HFF-Myc (cell line): ENCODE measurements at places on chromosomes 13 and 19.
A peak's percentile ranks its signal among the peaks of the same experiment; 100 is the strongest.

- DNase-seq = no peak
Measured at GRCh38 chr13:20717581-20718542, 14.4 kb downstream of the IL17D start.

DNA sequence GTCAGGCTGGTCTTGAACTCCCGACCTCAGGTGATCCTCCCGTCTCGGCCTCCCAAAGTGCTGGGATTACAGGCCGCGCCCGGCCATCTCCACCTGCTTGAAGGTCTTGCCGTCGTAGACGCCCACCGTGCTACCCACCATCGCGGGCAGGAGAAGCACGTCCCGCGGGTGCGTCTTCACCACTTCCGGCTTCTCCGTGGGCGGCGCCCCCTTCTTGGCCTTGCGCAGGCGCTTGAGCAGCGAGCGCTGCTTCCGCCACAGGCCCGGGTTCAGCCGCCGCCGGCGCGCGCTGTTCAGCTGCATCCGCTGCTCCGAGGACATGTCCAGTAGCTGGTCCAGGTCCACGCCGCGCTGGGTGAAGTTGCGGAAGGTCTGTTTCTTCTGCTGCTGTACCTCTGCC, 21.6 kb downstream of the EFNA2 start:
- DNase-seq = no peak

DNA sequence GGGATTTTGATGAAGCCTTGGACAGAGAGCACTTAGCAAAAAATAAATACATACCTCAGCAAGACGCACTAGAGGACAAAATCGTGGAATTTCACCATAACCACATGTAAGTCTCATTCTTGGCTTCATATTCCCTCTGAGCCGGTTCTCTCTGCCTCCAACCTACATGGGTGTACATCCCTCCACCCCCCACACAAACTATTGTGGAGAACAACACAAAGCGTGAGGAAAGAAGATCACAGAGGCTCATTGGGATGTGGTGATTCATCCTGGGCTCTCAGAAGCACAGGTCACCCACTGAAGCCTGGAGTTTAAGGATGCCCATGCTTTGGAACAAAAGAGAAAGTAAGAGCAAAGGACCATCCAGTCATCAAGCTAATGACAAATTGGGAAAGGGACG, 192.2 kb downstream of the STK24 start:
- no peak for DNase-seq

- no peak for DNase-seq
Measured at GRCh38 chr13:30477346-30478195, 11.8 kb upstream of the HMGB1 start.

DNA sequence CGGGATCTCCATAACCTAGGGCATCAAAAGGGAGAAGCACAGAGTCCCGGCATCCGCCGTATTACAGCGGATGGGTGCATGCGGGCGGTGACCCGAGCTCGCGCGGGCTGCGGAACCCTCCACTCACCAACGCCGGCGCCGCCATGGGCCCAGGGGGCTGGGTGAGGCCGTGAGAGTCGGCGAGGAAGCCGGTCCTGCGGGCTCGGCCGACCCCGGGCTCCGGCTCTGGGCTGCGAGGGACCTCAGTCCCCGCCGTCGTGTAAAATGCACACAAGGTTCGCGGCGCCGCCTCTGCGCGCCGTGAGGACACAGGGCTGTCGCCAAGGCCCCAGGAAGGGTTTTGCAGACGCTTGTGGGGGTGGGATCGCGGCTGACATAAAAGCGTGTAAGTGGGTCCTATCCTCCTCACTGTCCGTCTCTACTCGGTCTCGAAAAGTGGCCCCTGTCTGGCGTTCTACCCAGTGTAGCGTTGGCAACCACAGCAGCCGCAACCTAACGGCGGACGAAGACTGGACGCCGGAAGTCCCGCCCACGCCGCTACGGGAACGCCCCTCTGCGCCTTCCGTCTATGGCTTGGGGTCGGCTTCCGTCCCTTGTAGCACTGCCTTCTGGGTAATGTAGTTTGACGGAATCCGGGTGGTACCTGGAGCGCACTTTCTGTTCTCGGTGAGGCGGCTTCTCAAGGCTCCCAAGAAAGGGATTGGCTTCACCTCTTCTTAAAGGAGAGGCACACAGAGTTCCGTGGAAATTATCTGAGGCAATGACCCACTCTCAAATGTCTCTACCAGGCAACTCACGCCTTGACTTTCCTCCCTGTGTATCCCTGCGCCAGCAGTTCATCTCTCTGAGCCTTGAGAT, at the start of gene ZNF599:
Gene ZNF599 (minus strand): TSS at position 519 of the 858 bp plus-strand sequence. CDS start 374 bp downstream, at position 145.
- DNase-seq = peak; percentile 67

GRCh38 chr13:109036078-109036780, 406.8 kb downstream of the MYO16 start:
- no peak for DNase-seq

- DNase-seq = no peak
Measured at GRCh38 chr13:31849206-31849605, 109.9 kb downstream of the RXFP2 start.

DNA sequence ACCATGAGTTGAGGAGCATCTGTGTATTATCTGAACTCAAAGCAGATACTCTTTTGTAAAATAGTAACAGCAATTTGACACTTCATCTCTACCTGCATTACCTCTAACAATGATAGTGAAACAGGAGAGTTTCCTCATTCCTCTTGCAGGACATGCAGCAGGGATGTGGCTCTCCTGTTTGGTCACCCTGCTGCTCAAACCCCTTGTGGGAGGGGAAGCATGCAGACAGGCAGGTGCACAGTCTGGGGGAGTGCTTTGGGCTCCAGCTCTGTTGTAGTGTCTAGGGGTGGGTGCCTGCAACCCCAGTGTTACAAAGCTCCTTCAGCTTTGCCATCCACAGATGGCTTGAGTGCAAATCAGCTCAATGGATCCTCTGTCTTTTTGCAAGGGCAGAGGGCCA, 827.6 kb downstream of the DACH1 start:
- DNase-seq = no peak

DNA sequence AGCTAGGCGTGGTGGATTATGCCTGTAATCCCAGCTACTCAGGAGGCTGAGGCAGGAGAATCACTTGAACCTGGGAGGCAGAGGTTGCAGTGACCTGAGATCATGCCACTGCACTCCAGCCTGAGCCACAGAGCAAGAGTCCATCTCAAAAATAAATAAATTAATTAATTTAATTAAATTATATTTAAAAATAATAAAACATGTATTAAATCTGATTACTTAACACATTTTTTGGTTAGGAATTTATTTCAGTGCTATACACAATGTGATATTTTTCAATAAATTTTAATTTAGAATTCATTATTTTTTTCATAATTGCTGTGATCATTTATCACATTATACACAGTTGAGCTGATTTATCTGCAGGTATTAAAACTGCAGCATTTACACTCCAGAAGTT, 1101.5 kb upstream of the MIR17HG start:
- DNase-seq = no peak

DNA sequence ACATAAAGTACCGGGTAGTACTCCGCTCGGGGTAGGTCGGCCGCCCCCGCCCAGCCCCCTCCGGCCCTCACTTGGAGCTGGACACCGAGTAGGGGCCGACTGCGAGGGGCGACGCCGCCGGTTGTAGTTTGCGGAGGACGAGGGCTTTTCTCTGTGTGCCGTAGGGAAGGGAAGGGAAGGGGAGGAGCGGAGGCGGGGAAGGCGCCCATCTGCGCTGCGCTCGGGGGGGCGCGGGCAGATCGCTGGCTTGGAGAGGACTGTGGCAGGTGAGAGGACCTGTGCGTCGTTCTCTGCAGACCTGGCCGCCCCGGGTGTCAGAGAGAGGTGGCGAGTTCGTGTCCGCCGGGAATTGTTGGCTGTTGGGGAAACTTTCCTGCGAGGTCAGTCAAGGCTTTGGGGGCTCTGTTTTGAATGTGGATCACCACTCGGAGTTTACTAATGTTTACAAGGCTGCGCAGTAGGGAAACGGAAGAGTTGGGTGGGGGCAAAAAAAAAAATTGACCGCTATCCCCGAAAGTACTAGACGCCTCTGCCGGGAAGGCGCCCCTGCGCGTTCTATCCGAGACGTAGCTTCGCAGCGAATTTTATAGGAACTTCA, 1.4 kb downstream of the ING1 start:
- DNase-seq = no peak

DNA sequence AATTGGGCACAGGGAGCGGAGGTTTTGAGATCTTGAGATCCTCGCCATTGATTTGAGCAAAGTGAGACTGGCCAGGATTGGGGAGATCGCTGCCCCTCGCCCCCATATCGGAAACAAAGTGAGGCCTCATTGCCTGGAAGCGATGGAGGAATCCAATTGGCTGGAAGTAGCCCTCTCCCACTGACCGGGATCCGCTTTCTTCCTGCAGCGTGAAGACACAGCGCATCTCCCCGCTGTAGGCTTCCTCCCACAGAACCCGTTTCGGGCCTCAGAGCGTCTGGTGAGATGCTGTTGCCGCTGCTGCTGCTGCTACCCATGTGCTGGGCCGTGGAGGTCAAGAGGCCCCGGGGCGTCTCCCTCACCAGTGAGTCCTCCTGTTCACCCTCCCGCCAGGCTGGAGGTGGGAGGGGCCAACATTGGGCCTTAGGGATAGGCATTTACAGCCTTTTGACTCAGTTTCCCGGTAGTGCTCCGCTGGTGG, 438 bp downstream of the PRKCSH start:
- no peak for DNase-seq

DNA sequence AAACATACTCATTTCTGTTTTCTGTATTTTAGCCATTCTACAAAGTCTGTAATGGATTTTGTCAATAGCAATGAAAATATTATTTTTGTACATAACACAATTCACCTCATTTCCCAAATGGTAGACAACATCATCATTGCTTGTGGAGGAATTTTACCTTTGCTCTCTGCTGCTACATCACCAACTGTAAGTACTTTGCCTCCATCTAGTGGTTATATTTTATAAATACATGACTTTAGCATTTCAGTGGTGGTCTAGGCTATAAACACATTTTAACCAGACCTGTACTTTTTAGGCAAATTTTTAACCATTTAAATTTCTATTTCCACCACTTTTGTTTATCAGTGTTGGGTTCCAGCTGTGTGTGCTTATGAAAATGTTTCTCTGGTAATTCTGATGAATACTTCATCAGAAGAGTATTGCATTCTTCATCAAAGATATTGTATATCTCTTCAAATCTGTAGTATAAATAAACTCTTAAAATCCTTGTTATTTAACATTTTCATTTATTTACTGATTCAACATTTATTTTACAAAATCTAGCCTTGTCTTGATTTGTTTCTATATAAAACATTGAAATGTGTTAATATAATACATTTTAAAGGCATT, 222.4 kb downstream of the NBEA start:
- DNase-seq = no peak

- DNase-seq = no peak
Measured at GRCh38 chr13:30803749-30804148, 68.4 kb downstream of the ALOX5AP start.

DNA sequence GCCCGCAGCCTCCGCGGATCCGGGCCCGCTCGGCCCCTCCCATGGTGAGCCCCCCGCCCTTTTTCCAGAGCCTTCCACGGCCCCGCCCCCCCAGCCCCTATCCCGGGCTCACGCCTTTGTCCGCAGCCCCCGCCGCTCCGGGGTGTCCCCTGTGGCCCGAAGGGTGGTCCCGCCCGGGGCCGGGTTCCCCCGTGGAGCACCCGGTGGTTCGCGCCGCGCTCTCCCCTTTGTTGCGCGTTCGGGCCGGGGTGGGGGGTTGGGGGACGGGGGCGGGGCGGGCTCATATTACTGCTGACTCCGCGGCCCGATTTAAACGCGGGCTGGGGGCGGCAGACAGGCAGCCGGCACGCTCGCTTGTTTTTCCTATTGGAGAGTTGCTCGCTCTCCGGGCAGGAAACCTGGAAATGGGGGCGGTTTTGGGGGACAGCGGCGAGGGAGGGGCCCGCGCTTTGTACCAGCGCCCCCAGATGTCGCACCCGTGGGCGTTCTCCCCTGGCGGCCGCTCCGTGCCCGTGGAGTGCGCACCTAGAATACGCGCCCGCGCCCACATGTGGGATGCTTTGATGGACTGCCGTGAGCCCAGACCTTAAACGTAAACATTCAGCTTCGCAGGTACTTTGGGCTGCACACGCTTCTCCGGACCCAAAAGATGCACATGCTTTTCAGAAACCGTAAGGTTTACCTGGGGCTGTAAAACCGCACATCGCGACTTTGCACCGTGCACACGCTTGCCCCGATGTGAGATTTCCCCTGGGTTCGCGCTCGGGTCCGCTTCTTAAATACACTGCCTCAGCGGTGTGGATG, 699 bp downstream of the PTOV1 start:
- no peak for DNase-seq

- peak; percentile 54 for DNase-seq
Measured at GRCh38 chr13:44573790-44574465, 2.2 kb downstream of the TSC22D1 start.

GRCh38 chr13:106306748-106307277, 228.6 kb downstream of the EFNB2 start:
- DNase-seq = no peak

DNA sequence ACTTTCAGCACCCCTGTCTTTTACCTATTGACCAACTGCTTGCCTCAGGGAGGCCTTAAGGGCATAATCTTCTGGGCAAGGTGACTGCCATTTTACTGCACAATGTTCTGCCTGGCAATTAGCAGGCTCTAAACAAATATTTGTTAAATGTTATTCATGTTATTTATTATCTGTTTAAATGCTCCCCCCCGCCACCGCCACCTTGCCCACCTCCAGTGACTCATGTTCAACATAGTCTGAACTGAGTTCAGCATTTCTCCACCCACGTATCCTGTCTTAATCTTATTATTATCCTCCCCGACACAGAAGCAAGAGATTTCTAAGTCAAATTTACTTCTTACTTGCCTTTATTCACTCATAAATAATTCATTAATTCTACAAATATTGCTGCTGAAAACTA, 144.8 kb downstream of the LIG4 start:
- no peak for DNase-seq

GRCh38 chr19:48152551-48152950, 17.6 kb downstream of the LIG1 start:
- peak; percentile 31 for DNase-seq

GRCh38 chr19:40811478-40812341, 12.7 kb downstream of the EGLN2 start:
- no peak for DNase-seq

DNA sequence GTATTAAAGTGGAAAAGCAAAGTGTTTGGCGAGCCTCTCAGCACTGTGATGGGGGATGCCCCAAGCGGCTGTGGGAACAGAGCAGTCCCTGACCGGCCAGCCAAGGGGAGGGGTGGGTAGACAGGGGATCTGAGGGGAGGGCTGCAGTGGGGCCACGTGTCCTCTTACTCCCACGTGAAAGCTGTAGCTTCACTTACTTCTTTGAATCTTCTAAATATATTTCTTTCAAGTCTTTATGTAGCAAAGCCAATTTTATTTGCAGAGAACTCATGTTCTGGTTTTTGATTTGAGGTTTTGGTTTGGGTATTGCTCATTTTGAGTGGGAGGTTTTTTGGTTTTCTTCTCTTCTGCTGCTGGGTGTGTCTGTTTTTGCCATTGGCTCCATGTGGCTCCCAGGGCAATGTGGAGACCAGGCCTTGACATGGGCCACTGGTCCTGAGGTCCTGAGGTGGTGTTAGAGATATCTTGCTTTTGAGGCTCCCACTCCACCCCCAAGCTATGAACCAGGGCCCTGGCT, 17.7 kb upstream of the OVOL3 start:
- no peak for DNase-seq

DNA sequence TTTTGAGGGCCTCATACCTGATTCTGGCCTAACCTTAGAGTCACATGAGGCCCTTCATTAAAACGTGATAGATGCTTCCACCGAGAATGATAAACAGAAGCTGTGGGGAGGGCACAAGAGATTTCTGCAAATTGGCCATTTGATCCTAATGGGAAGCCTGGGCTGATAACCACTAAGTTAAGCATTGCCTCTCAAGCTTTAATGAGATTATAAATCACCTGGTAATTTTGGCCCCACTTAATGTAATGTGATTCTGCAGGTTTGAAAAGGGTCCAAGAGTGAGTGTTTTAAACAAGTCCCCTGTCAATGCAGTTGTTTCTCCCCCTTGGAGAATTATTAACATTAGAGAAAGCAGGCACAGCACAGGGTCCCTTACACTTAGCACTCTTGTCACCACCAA, 42.0 kb downstream of the ZNF486 start:
- DNase-seq = no peak
